ENCODE measurements at places on chromosomes 5 and 9. TPM values are rescaled to one million over a fixed set of nuclear protein-coding genes. Genes with fewer than 3 reads are reported as not detected.
A peak's percentile ranks its signal among the peaks of the same experiment; 100 is the strongest.

DNA sequence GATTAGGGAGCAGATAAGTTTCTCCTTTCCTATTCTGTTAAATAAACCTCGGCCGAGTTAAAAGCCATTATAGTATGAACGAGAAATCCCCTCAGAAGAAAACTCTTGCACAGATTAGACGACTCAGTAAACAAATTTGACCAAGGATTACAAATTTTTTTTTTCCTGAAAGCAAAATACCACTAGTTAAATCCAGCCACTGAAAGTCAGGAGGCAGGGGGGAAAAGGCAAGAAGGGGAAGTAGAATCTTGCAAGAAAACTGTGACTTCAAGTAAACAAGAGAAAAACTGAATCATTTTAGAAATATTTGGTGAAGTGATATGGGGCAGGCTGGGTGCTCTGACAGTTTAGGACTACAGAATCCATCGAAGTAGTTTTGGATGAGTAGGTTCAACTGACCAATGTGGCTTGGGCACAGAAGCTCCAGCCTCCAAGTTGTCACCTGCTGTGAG is 251.0 kb downstream of the DENND1A start:
- no peak for DNase-seq
- H3K27me3 ChIP-seq: no peaks in the 10 kb centered on the region
- no peak overlapping the region for H3K27ac ChIP-seq
- H3K36me3 ChIP-seq: no peaks in the 10 kb centered on the region
- no peaks in the 10 kb centered on the region for H3K4me1 ChIP-seq
- no peak overlapping the region for H3K4me3 ChIP-seq

DNA sequence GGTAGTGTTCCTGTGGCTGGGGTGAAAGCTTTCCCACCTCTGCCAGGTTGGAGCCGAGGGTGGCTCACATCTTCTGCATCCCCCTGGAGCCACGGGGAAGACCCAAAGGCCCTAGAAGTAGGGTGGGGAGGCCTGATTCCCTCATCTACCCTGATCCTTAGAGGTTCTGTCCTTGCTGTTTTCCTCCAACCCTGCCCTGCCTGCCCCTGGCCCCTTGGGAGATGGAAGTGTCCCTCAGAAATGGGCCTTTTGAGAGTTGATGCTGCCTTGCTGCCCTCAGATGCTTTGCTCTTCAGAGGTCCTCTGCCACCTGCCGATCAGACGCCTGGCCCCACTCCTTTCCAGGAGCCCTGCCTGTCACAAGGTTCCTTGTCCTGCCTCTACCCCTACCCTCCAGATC is 6.3 kb downstream of the CCL19 start:
- H3K36me3 ChIP-seq: no peaks in the 10 kb centered on the region
- no peak for DNase-seq
- no peak overlapping the region for H3K27ac ChIP-seq
- H3K4me1 ChIP-seq: no peaks in the 10 kb centered on the region
- H3K27me3 ChIP-seq: no peaks in the 10 kb centered on the region

The TLX3 gene
- not detected for total RNA-seq

The TPPP gene
- 0.17 TPM for total RNA-seq

GRCh38 chr5:142427015-142427364 is 102.2 kb upstream of the SPRY4 start:
- H3K4me1 ChIP-seq: peaks cover 10% of the 10 kb centered on the region
- no peak for DNase-seq
- no peak overlapping the region for H3K4me3 ChIP-seq
- H3K27me3 ChIP-seq: no peaks in the 10 kb centered on the region
- no peak overlapping the region for H3K27ac ChIP-seq
- peaks cover 14% of the 10 kb centered on the region for H3K36me3 ChIP-seq

GRCh38 chr9:74887981-74888370 is 255 bp upstream of the TRPM6 start:
- H3K4me1 ChIP-seq: peaks cover 7% of the 10 kb centered on the region
- peak overlapping the region; percentile 68 for H3K4me3 ChIP-seq
- no peaks in the 10 kb centered on the region for H3K36me3 ChIP-seq
- no peak for DNase-seq
- H3K27ac ChIP-seq: no peak overlapping the region
